NCI-H460 (cell line): ENCODE measurements at places on chromosomes 1 and 21. TPM values are rescaled to one million over a fixed set of nuclear protein-coding genes. Genes with fewer than 3 reads are reported as not detected.

DNA sequence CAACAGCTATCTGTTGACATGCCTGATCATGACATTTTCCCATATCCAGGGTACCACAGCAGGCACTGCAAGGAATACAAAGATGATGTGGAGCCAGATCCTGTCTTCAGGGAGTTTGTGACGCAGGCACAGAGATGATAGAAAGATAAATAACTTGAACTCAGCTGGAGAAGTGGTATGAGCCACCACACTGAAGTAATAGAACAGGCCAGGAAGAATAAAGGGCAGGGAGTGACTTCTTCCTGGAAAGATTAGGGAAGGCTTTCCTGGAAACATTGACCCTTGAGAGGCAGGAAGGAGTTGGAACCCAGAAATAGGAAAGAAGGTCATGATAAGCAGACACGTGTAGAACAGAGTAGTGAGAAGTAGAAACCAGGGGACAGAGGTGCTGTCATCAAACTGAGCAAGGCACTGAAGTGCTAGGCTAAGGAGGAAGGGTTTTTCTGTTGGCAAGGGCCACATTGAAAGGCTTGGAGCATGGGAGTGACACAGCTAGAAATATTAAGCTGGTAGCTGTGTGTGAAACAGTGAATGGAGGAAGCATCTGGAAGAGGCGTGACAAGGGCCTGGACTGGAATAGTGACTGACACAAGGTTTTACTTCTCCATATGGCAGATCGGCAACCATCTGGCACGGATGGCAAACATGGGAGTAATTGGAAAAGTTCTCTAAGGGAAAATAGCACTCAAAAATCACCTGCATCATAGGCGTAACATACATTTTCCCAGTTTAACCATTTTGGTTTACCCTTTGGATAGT lies 68.4 kb downstream of the AK5 start:
- DNase-seq, result no peak

GRCh38 chr1:236515443-236515958 lies 8.3 kb upstream of the LGALS8 start:
- DNase-seq, result no peak

DNA sequence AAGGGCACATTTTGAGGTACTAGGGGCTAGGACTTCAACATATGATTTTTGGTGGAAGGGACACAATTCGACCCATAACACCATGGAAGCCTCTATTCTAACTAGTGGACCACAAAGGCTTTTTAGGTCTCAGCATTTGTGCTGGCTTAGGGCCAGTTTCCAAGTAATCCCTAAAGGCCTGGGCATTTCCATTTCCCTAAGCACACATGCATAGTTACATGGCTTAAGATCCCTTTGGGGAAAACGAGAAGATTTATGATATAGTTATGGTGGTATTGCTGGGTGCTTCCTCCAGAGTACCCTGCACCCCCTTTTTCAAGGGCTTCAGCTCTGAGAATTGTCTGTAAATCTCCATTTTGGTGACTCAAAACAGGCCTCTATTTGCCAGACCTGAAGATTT lies 28.2 kb upstream of the TMEM54 start:
- DNase-seq, result no peak

DNA sequence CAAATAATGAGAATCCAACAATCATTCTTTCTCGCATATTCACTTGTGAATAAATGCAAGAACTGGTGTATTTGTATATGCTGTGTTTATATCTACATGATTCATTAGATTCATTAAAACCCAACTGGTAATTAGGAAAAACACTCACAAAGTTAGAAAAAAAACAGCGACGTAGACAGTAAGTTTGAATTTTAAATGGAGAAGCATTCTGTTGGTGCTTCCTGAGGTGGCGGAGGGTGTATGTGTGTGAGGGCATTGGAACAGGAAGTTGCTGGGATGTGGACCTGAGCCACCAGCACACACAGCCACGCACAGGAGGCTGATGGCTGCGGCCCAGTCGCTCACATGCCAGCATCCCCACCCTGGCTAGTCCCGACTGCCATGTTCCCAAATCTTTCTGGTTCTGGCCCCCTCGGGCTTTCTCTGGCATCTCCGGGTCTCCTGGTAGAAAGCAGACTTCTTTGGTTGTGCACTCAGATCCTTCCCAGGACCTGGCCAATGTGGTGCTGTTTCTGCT lies 121.6 kb upstream of the IRF2BP2 start:
- DNase-seq, result no peak

The ZBTB37 gene
- 12.6 and 14.3 TPM in 2 replicates for total RNA-seq
